ENCODE measurements at places on chromosomes 3 and 15. TPM values are rescaled to one million over a fixed set of nuclear protein-coding genes. Genes with fewer than 3 reads are reported as not detected.

Gene IL12A
- 1.4 TPM for total RNA-seq

Gene TRH
- not detected for total RNA-seq

Gene GOLGA8S
- total RNA-seq, result 0.14 TPM

Gene MYEF2
- total RNA-seq, result 15.3 TPM

Gene PGBD4
- total RNA-seq, result 1.5 TPM

Gene MAGEL2
- total RNA-seq, result not detected

Gene ERICH6
- total RNA-seq, result 0.10 TPM

Gene WDR93
- 0.21 TPM for total RNA-seq

Gene SLC6A1
- not detected for total RNA-seq

All from A549 treated with AZD2906 at 1 μM for 4 hours (cell line).